NCI-H446 treated with DMSO at 0.1 percent for 48 hours (cell line): ENCODE measurements at places on chromosomes 16 and 17.

GRCh38 chr17:27322690-27323508 is 29.0 kb downstream of the WSB1 start:
- DNase-seq = no peak

DNA sequence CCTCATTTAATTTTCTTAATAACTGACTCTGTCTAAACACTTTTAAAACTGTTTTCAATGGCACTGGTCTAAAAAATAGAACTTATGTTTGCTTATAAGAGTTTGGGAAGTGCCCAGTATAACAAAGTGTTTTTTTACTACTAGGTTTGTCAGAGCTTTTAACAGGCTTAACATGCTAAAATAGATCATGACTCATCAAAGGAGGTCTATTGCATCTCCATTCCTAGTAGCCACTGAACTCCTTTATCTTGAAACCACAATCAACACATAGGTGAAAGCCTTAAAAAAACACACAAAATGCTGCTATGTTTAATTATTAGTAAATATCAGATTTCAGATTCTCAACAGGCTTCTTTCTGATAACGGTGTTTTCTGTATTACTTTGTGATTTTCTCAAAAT is 196.4 kb upstream of the KIF2B start:
- no peak for DNase-seq

DNA sequence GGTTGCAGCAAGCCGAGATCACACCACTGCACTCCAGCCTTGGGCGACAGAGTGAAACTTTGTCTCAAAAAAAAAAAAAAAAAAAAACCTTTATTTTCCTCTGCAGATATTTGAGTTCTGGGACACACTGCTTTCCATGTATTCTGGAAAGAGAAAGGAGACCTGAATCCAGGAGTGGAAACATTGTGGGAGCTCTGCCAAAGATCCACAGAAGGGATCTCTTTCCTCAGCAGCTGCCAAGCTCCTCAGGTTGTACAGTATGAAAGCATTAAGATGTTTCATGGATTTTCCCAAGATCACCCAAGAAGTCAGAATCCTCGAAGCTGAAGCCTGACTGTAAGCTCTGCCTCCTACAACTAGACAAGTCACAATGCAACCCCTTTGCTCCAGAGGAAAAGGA is 13.5 kb downstream of the NPRL3 start:
- no peak for DNase-seq

DNA sequence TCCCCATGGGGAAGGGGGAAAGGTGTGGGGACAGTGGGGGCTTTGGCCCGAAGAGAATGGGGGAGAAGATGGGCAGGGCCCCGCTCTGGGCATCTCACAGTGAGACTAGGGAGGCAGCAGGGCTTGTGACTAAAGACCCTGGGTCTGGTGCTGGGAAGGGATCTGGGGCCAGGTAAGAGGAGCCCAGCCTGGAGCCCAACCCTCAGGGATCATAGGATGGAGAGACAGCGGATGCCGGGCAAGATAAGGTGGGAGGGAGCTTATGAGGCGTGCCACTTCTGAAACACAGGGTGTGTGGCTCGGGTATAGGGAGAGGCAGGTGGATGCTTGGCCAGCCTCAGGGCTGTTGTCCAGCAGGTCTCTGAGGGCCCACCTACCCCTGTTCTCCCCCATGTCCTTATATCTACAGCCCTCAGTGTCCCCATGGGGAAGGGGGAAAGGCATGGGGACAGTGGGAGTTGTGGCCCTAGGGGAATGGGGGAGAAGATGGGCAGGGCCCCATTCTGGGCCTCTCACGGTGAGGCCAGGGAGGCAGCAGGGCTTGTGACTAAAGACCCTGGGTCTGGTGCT is 15.4 kb downstream of the USP6 start:
- no peak for DNase-seq

GRCh38 chr17:74584292-74585060 is 7.6 kb downstream of the CD300LD start:
- DNase-seq = no peak

- no peak for DNase-seq
These were observed 23.5 kb upstream of the ALOX15 start for GRCh38 chr17:4665027-4665426.

- DNase-seq = no peak
These were observed 1.5 kb downstream of the PLA2G15 start for GRCh38 chr16:68246666-68247065.

DNA sequence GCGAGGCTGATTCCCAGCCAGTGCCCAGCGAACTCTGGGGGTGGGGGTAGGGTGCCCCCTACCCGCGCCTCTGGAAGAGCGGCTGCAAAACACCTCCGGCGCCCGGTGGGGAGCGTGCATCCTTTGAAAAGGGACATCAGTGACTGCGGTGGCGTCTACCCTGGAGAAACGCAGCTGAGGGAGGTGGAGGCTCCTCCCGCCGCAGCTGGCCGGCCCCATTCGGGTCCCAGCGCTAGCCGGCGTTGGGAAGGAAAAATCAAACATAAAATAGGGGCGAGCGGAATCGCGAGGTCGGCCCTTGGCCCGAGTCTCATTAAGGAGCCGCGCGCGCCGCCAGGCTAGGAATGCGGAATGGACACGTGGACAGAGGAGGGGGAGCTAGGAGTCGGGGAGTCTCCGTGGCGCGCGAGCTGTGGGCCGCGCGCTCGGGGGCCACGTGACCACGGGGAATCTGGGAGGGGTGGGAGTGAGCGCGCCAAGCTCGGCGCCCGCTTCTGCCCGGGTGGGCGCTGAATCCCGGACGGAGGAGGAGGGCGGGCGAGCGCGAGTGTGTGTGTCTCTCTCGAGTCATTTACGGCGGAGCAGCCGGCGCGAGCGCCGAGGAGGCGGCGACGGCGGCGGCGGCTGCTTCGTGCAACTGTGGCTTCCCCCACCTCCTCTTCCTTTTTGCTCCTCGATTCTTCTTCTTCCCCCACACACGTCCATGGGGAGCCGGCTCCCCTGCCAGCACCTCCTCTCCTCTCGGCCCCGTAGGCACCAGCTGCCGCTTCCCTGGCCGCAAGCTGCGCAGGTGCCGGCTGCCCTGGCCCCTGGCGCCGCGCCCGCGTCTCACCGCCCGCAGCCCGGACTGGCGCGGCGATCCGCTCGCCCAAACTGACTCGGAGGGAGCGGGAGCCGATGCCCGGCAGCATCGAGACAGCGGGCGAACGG is at the start of gene TMEM132E:
TSS of gene TMEM132E (plus strand) at position 566 of the 930 bp plus-strand sequence. CDS start 1,495 bp downstream, outside the sequence.
- DNase-seq = no peak

DNA sequence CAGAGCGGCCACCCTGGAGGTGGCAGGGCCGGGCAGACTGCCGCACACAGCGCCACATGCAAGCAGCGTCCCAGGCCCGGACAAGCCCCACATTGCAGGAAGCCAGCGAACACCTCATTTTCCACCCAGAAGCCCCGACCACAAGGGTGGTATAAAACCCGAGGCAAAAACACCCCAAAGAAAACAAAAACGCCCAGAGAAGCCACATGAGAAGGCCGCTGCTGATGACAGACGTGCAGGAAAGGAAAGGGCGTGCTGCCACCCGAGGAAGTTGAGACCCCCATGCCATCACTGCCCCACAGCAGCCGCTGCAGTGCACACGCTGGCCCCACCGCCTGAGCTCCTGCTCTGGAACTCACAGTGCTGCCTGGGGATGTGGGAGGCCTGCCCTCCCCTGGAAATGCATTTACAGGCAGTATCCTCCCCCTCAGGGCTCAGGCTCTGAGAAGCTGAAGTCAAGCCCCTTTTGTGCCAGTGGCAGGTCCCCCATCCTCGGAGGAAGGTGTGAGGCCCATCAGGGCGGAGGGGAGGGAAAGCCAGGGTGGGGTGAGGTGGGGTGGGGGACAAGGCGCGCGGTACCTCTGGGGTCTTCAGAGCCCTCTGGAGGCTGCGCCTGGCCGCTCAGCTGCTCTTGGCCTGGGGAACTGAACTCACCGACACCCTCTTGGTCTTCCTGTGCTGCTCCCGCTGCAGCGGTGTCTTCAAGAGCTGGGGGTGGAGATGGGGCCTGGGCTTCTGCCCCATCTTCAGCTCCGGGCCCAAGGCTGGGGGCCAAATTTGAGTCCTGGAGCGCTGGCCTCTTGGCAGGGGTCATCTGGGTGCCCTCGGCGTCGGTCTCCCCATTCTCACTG is 62.0 kb downstream of the IL21R start:
- no peak for DNase-seq

DNA sequence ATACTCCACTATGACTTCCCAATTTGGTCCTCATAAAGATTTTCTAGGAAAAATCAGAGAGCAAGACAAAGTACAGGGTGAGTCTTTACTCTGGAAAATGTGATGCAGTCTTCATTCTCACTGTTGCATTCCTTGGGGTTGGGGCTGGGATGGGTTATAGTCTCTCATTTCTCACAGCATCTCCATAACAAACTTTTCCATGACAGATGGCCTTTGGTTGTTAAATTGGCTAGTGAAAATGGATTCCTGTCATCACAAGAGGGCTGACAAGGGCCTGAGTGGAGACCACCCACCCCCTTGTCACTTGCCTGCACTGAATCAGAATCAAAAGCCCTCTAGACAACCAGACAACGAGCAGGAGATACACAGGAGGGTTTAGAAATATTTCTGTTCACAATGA is 174.6 kb downstream of the AATF start:
- no peak for DNase-seq

DNA sequence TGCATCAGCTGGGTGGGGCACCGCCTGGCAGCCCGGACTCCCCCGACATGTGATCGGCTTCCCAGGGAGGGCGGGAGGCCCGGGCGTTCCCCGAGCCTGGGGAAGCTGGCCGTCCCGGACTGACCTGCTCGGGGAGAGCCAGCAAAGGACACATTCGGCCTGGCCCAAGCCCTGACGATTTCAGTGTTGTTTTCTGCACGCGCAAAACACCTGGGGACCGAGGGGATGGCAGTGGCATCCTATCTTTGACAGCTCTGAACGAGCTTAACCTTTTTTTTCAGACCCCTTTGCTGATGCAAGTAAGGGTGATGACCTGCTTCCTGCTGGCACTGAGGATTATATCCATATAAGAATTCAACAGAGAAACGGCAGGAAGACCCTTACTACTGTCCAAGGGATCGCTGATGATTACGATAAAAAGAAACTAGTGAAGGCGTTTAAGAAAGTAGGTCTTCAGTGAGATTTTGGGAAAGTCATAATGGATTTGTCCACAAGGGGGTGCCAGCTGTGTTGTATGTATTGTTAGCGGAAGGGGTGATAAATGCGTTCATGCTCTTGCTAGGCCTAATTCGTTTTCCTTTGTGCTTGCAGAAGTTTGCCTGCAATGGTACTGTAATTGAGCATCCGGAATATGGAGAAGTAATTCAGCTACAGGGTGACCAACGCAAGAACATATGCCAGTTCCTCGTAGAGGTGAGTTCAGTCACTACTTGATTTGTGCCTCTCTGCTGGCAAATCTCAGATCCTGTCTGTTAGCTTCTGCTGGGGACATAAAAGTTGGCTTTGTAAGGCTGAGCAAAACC is 1.0 kb downstream of the EIF1 start:
- no peak for DNase-seq

- no peak for DNase-seq
These were observed 2.1 kb downstream of the SRSF2 start for GRCh38 chr17:76735006-76735405.

DNA sequence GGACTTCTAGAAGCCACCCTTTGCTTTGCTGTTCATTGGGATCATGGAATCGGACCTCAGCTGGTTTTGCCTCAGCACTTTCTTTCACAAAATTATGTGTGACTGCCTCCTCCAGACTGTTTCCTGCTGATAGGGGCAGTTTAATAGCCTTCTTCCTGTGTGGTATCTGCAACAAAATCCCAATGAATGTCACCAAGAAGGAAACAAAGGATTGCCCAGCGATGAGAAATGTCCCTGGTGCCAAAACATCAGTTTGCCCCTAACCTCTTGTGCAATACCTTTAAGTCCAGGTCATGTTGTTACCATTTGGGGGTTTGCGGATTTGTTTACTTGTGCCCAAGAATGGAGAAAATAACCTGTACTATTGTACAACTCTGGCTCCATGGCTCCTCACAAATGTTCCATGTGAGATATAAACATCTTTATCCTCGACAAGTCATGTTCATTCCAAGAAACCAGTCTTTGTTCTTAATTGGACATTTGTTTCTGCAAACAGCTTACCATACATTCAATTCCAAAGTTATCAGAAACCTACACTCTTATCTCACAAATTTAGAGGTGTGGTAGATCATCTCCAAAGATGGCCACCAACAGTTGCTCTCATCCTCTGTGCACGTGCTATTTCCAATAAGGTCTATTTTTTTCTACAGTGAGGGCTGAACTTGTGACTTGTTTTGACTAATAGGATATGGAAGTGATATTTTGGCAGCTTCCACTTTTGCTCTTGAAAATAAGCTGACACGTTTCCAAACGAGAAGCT is 14.8 kb downstream of the TAC4 start:
- DNase-seq = no peak

- DNase-seq = no peak
These were observed 3.3 kb downstream of the PMP22 start for GRCh38 chr17:15261802-15262290.

- no peak for DNase-seq
These were observed 42.7 kb downstream of the XPO6 start for GRCh38 chr16:28168991-28169554.

DNA sequence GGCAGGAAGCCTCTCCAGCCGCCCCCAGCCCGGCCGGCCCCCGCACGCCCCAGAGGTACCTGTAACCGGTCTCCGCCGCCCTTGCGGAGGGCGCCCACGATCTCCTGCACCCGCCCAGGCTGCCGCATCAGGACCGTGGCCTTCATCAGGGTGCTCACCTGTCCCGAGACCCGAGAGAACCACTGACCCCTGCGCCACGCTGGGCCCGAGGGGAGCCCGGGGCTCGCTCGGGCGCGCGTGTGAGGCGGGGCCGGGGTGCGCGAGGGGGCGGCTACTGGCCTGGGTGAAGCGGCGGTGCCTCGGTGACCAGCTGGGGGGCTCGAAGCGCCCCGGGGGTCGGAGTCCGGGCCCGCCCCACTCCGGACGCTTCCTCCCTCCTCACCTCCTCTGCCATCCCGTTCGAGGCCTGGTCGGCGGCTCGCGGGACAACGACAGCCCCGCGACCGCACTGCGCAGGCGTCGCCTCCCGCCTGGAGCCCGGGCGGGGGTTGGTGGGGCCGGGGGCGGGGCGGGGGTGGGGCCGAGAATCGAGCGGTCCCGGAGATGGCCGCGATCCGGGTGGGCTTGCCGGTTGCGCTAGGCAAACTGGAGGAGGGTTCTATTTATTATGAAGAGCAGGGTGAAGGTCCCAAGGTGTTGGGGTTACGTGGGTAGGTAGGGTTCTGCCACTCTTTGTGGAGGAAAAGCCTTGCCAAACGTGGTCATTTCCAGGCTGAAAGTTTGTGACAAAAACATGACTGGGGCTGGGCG is at the start of gene NT5C3B:
TSS of gene NT5C3B (minus strand) at position 433 of the 750 bp plus-strand sequence. CDS start at position 394, 39 bp downstream.
- no peak for DNase-seq

DNA sequence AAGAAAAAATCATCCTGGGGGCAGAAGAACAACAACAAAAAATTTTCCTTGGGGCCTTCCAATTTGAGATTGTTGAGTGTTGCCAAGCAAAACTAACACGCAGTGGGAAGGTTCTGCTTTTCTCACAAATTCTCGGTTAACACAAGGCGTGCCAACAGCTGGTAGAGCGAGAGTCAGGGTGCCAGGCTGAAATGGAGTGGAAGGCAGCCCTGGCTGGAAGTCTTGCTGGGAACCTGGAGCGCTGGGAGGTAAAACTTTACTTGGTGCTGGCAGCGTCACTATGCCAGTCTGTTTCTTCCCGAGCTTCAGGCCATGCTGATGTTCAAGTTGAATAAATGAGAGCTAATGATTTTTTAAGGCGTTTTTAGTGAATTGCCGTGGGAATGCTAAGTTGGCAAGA is 189.4 kb downstream of the WWOX start:
- DNase-seq = no peak
